Suprapubic skin (tissue), 4 donors: ENCODE measurements at places on chromosomes 6 and 20.

DNA sequence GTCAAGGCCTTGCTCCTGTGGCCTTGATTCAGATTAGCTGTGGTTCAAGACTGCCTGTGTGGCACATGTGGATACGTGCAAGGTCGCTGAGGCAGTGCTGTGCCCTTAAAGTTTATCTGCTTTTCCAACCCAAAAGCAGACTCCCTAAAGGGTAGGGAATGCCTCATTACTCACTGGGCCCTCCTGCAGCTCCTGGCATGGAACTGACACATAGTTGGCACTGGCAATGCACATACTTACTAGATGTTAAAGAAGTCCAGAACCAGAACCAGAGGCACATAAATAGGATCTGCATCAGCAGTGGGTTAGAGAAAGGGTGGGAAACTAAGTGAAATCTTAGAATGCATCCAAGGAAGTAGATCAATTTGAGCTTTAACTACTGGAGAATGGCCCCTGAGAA, 90.6 kb upstream of the MLN start:
- H3K4me1 ChIP-seq = peaks cover 13% of the 10 kb centered on the region
- no peak overlapping the region for H3K27ac ChIP-seq
- no peak for DNase-seq
- no peak overlapping the region for H3K4me3 ChIP-seq
- peaks cover 11% of the 10 kb centered on the region for H3K27me3 ChIP-seq

GRCh38 chr20:22578221-22579118, 5.9 kb downstream of the FOXA2 start:
- H3K27ac ChIP-seq = no peak overlapping the region
- H3K4me1 ChIP-seq = peaks cover 27% of the 10 kb centered on the region
- peaks cover 99% of the 10 kb centered on the region for H3K27me3 ChIP-seq
- DNase-seq = no peak
- no peaks in the 10 kb centered on the region for H3K36me3 ChIP-seq

DNA sequence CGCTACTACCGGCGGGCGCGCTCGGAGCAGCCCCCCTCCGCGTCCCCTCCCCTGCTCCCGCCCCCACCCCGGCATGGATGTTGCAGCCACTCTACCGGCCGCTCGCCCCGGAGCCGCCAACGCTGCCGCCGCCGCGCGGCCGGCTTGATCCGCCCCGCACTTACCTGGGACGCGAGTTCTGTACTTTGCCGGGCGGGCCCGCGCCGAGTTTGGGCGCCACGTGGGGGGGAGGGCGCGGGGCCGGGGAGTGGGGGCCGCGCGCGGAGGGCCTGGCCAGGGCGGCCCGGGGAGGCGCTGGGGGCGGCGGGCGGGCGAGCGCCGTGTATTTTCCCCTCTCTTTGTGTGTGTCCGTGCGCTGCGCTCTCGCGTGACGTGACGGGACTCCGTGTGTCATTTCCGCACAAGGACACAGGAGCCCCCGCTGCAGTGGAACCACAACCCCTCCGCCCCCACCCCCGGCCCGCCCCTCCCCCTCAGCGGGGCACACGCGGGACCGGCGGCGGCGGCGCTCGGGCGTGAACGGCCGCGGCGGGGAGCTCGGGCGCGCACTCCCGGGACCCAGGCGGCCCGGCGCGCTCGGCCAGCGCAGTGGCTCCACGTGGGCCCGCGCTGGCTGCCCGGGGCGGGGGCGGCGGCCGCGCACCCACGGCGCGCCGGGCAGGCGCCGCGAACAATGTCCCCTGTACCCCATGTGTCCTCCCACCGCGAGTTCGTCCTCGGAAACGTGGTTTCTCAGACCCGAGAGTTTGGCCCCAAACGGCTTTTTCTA, at the start of gene BEND3:
Gene BEND3 (minus strand): TSS at position 590 of the 769 bp plus-strand sequence. CDS start 16,230 bp downstream, outside the sequence.
- DNase-seq = no peak
- peaks cover 3% of the 10 kb centered on the region for H3K27me3 ChIP-seq
- H3K4me3 ChIP-seq = peak within 1 kb of the TSS; percentile 85
- H3K27ac ChIP-seq = peak within 1 kb of the TSS; percentile 69

DNA sequence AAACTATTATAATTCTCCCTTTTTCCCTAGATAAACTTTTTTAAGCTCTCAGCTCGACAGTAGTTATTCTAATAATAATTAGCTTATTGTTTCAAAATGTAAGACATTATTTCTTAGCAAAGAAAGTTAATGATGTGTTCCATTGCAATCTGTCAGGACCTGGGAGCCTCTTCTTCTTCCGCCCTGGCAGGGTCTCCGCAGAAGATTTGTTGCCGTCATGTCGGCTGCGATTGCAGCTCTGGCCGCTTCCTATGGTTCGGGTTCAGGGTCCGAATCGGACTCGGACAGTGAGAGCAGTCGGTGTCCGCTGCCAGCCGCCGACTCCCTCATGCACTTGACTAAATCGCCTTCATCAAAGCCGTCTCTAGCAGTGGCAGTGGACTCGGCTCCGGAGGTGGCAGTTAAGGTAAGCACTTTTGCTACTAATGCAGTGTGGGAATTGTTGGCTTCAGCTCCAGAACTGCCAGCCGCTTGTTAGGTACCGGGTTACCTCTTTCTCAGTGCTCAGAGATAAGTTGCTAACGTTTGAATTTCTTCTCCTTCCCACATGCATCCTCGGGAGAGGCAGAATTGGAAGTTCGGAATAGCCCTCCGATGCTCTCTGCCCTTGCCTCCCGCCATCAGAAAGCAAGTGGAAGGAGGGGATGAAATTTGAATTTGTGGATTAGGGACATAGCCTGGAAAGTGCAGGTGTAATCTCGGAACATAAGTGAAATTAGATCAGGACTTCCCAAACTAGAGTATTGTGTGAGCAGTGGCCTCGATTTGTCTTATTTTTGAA, at the start of gene CDC40:
Gene CDC40 (plus strand): TSS at position 200 of the 781 bp plus-strand sequence. CDS start 18 bp downstream, at position 218.
- peak within 1 kb of the TSS; percentile 72 for H3K4me3 ChIP-seq
- H3K4me1 ChIP-seq = peaks cover 47% of the 10 kb centered on the region
- DNase-seq = peak; percentile 83
- no peaks in the 10 kb centered on the region for H3K36me3 ChIP-seq

DNA sequence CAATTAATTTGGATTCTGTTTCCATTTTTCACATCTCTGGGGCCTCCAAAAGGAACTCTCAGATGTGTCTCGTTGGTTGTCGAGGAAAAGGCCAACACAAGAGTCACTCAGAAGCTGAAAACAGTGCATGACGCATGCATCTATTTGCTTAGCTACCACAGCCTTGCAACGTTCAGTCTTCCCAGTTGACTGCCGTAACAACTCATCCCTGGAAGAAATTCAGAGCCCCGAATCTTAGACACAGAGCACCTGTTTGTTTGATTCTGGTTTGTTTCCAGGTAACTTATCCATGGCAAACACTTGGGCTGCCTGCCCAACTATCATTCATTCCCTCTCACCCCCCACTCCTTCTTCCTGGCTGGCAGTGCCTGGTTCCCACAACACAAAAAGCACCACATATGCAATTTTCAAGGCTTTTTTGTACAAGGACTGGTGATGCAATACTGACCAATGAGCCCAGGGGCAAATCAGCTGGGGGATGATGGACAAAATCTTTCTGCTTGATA, 60.5 kb downstream of the ZMYND8 start:
- H3K4me3 ChIP-seq = no peak overlapping the region
- peaks cover 69% of the 10 kb centered on the region for H3K36me3 ChIP-seq
- no peak overlapping the region for H3K27ac ChIP-seq
- H3K27me3 ChIP-seq = no peaks in the 10 kb centered on the region
- no peak for DNase-seq

DNA sequence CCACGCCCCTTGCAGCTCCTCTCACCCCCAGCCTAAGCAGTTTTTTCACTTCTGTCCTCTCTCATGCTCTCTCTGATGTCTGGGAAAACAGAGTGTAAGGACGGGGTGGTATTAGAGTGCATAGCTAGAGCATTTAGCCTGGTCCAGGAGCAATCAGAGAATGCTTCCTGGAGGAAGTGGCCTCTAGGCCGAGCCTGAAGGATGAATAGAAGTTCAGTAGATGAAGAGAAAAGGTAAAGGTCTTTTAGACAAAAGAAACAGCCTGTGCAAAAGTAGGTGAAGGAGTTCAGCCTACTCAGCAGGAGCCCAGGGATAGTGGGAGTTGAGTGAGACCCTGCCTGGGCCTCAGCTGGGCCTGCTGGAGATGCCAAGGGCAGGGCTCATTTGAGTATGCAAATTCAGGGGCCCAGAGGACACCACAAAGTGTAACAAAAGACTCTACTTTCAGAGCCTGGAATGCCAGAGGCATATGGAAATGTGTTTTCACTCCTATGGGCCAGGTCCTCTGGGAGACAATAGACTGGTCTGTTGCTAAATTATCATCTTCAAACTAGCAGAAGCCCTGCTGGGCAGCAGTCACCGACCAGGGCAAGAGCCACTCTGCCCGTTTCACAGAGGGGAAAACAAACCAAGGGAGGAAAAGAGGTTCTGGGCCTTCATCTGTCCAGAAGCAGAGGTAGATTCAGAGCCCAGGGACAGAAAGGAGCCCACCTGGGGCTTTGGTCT, 19.7 kb upstream of the TM9SF4 start:
- H3K36me3 ChIP-seq = no peaks in the 10 kb centered on the region
- H3K4me3 ChIP-seq = no peak overlapping the region
- H3K27ac ChIP-seq = no peak overlapping the region
- no peaks in the 10 kb centered on the region for H3K27me3 ChIP-seq
- DNase-seq = no peak

DNA sequence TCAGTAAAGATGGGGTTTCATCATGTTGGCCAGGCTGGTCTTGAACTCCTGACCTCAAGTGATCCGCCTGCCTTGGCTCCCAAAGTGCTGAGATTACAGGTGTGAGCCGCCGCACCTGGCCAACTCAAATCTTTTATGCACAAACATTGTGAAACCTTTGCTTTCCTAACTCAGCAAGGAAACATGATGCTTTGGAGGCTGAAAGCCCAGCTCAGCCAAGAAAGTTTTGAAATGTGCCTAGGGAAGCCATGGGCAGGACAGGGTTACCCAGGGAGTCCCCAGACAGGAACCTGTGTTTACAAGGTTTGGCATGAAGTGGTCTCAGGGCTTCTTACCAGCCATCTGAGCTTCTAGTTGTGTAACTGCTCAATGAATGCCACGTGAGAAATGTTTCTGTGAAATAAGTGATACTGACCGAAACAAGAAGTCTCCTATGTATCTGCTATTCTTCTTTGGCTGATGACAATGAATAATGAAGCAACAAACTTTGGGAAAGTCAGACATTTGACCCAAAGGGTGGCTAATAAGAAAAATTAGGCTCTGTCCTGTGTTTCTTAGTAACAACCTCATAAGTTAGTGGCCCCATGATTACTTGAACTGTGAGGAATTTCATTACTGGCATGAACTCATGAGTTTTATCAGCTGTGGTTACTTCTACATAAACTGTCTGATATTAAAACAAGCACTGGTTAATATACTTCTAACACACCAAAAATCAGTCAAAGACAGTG, 163.5 kb downstream of the KIF6 start:
- H3K4me3 ChIP-seq = no peak overlapping the region
- no peak for DNase-seq
- no peaks in the 10 kb centered on the region for H3K27me3 ChIP-seq
- H3K4me1 ChIP-seq = peaks cover 14% of the 10 kb centered on the region
- no peak overlapping the region for H3K27ac ChIP-seq

DNA sequence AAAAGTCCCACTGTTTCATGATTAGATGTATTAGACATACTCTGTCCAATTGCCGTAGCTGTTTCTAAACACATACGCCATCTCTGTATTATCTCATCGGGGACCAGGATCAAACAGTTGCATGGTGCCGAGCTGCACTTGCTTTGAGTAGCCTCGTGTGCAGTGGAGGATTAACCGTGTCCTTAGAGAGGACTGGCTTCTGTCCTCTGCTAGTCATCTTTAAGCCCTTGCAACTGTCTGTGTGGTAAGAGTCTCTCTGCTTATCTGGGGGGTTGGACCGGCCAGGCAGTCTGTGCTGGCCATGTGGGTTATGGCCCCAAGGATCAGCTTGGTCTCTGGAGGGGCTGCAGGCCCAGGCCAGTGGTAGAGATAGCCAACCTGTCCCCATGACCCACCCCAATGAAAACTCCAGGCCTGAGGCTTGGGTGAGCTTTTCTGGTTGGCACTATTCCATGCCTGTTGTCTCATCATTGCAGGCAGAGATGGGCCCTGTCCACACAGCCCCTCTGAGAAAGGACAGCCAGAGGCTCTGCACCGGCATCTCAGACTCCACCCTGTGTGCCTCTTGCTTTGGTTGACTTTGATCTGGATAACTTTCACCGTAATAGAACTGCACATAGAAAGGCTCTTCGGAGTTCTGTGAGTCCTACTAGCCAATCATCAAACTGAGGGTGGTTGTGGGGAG, 137.3 kb upstream of the SNX9 start:
- H3K36me3 ChIP-seq = no peaks in the 10 kb centered on the region
- H3K27ac ChIP-seq = no peak overlapping the region
- DNase-seq = no peak
- no peak overlapping the region for H3K4me3 ChIP-seq
- no peaks in the 10 kb centered on the region for H3K27me3 ChIP-seq

GRCh38 chr20:1623501-1624205, 3.8 kb upstream of the SIRPB1 start:
- peaks cover 6% of the 10 kb centered on the region for H3K27me3 ChIP-seq
- DNase-seq = no peak
- no peak overlapping the region for H3K4me3 ChIP-seq
- no peaks in the 10 kb centered on the region for H3K4me1 ChIP-seq
- H3K36me3 ChIP-seq = no peaks in the 10 kb centered on the region
- H3K27ac ChIP-seq = no peak overlapping the region

GRCh38 chr6:85435851-85436250, 14.0 kb upstream of the NT5E start:
- H3K27me3 ChIP-seq = no peaks in the 10 kb centered on the region
- no peaks in the 10 kb centered on the region for H3K4me1 ChIP-seq

DNA sequence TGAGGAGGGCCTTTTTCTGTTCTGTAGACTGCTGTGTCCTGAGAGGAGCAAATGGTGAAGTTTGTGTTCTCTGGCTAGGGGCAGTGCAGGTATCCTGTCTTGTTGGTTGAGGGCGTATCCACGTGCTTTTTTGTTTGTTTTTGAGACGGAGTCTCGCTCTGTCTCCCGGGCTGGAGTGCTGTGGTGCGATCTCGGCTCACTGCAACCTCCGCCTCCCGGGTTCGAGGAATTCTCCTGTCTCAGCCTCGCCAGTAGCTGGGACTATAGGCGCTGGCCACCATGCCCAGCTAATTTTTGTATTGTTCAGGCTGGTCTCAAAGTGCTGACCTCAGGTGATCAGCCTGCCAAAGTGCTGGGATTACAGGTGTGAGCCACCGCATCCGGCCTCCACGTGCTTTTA, 10.8 kb upstream of the PXDC1 start:
- DNase-seq = peak; percentile 46
- H3K27ac ChIP-seq = no peak overlapping the region
- no peaks in the 10 kb centered on the region for H3K36me3 ChIP-seq
- peaks cover 21% of the 10 kb centered on the region for H3K4me1 ChIP-seq
- no peak overlapping the region for H3K4me3 ChIP-seq
- H3K27me3 ChIP-seq = no peaks in the 10 kb centered on the region

DNA sequence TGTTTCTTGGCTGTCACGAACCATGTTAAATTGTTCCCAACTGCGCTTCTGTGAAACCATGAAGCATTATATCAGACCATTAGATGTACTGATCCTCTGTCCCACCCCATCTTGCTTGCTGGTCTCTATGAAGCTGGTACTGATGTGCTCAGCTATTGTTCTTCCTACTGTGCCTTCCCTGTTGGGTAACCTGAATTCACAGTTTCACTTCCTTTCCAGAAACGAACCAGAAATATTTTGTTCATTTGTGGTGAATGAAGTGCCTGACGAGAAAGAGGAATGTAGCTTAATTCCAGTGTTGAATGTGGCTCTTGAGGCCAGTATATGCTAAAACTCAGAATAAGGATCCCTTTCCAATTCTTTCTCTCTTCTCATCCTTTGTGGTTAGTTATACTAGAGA, 58.1 kb upstream of the SNAP91 start:
- H3K4me1 ChIP-seq = no peaks in the 10 kb centered on the region
- no peaks in the 10 kb centered on the region for H3K27me3 ChIP-seq
- H3K36me3 ChIP-seq = no peaks in the 10 kb centered on the region
- no peak for DNase-seq
- no peak overlapping the region for H3K27ac ChIP-seq
- H3K4me3 ChIP-seq = no peak overlapping the region

- H3K27me3 ChIP-seq = no peaks in the 10 kb centered on the region
- peak overlapping the region; percentile 98 for H3K27ac ChIP-seq
- DNase-seq = no peak
- peaks cover 75% of the 10 kb centered on the region for H3K4me1 ChIP-seq
Observed at GRCh38 chr20:17966432-17967310, 1.9 kb downstream of the SNX5 start.
